ENCODE measurements at places on chromosomes 2 and 18.
A peak's percentile ranks its signal among the peaks of the same experiment; 100 is the strongest.

- peak; percentile 56 for DNase-seq
These were observed 211.0 kb downstream of the NEDD4L start for GRCh38 chr18:58254873-58255511.

DNA sequence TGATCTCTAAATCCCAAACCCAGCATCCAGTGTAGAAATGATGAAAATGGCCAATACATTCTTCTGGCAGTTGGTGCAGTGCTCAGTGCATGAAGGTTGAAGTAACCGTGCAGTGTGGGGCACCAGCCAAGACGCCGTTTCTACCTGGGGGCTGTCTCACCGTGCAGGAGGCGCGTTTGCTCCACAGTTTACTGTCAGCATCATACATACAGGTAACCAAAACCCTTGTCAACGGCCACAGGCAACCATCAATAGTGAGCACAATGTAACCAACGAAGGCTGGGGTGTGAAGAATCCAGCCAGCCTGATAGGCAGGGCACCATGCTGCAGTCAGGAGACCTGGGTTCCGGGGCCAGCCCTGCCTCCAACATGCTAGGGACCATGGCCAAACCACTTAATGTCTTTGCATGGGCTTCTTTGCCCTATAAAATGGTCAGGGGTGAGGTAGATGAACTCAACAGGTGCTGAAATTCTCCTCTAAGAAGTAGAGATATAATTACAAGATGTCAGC is 127.5 kb upstream of the ID2 start:
- DNase-seq: no peak

DNA sequence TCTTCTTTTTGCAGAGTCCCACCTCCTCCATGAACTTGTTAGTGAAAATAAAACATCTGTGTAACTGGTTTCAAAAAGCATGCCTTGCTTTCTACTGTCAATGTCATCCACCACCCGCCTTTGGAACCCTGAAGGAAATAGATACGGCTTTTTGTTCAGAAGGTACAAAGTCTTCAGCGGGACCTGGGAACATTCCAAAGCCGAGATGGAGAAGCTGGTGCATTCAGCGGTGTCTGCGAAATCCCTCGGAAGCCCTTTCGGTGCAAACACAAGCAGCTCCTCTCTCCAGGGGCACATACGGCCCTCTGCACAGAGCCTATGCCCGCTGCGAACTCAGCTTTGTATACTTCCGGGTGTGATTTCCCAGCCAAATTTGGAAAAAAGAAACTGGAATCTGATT is 555.8 kb upstream of the SALL3 start:
- DNase-seq: no peak

- DNase-seq: no peak
These were observed 122.6 kb downstream of the METTL4 start for GRCh38 chr18:2448565-2449151.

DNA sequence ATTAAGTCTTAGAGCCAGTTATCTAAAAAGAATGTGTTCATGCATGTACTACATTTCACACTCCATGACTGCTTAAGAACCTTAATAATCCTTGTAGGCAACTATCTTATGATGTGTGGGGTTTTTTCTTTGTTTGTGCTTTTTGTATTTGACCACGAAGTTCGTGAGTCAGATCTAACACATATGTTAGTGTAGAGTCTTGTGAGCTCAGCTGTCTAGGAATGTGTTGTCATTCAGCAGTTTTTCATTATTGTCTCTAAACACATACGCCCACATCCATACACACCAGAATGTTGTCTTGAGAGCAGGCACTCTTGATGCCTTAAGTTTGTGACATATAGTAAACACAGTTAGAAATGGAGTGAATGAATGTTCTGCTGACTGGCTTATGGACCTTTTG is 38.4 kb downstream of the CAB39 start:
- DNase-seq: no peak

All from left hindlimb (tissue), 1 donor.